A549 (cell line): ENCODE measurements at places on chromosomes 16 and 17.

DNA sequence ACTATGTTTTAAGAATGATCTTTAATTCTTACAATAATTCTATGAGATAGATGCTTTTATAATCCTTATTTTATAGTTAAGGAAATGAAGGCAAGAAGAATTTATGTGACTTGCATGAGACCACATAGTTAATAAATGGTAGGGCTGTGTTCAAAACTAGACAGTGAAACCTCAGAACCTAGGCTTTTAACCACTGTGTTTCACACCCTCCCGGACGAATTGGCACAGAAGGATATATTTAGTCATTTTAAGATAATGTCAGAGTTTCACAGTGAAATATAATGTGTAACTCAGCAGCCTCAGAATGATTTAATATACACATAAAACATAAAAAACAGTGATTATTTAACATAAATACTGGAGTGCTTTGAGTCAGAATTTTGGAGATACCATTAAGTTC is 57.0 kb downstream of the NSRP1 start:
- no peak for DNase-seq

- DNase-seq: no peak
Measured at GRCh38 chr17:51997723-51998122, 160.8 kb downstream of the CA10 start.

- no peak for DNase-seq
Measured at GRCh38 chr17:14398766-14399165, 97.9 kb downstream of the HS3ST3B1 start.

DNA sequence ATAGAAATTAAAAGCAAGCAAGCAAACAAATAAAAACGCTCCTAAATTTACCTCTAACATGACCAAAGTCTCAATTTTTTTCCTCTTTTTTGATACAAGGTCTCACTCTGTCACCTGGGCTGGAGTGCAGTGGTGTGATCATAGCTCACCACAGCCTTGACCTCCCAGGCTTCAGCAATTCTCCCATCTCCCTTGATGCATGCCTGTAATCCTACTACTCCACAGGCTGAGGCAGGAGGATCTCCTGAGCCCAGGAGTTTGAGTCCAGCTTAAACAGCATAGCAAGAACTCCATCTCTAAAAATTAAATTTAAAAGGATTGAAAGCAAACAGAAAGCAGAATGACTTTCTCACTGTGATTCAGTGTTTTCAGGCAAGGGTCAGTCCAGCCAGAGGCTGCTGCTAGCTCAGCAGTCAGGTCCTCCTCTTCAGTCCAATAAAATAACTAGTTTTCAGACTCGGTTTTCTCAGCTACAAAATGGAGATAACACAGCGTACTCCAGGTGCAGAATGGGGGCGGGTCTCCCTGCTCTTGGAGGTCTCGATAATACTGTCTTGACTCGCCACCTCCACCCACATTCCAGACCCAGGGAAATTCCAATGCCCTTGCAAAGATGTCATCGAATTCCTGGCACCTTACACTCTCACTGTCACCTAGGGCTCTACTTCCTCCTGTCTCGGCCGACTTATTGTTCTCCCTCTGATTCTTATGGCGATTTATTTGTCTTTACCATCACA is 20.7 kb upstream of the MRTFB start:
- DNase-seq: peak; percentile 85

DNA sequence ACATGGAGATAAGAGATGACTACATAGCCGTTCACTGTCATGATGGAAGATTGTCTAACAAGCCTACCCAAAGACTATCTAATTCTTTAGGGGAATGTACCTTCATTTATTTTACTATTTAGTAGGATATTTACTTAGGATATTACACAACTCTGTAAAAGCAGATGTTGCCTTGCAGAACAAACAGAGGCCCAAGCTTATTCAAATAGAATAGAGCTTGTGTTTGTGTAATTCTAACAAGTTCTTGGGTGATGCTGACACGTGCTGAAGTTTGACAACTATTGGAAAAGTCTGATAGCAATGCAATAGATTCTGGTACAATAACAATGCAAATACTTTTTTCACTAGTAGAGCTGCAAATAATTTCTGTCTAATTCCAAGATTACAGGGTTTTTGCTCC is 447.6 kb downstream of the TOX3 start:
- DNase-seq: no peak

DNA sequence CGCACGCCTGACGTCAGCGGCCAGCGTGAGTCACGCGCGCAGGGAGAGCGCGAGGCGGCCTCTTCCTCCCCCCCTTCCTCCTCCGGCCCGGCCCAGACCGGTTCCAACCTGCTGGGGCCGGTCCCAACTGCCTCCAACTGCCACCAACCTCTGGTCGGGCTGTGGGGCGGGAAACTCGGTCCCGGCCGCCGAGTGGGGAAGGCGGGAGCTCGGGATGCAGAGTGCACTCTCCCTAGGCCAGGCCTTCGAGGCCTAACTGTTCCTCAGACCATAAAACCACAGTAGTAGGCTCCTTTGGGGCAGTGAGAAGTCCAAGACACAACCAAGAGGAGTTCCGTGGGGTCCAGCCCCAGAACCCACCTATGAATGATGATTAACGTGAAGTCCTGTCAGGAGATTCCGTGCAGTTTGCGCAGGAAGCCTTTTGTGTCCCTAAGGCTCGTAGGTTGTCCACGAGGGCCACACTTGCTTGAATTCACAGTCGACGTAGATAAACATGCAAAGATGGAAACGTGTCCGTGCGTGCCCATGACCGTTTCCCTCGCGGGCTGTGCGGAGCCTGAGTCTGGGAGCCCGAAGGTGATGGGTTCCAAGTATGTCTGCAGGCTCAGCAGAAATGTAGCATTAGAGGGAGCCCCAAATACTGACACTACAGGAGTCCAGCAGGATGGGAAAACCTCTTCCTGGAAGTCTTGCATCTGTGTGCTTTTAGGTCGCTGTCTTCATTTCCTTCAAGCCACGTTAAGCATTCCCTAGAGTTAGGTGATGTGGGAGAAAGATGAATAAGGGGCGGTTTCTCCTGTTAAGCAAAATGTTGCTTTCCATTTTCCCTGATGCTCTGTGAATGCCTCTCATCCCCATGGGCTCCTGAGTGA is 647 bp downstream of the UNK start:
- DNase-seq: peak; percentile 69

GRCh38 chr17:21029036-21029435 is 13.8 kb downstream of the USP22 start:
- DNase-seq: no peak

- no peak for DNase-seq
Measured at GRCh38 chr17:40538936-40539705, 26.2 kb downstream of the CCR7 start.

- no peak for DNase-seq
Measured at GRCh38 chr17:46984341-46984740, 5.3 kb upstream of the RPRML start.

DNA sequence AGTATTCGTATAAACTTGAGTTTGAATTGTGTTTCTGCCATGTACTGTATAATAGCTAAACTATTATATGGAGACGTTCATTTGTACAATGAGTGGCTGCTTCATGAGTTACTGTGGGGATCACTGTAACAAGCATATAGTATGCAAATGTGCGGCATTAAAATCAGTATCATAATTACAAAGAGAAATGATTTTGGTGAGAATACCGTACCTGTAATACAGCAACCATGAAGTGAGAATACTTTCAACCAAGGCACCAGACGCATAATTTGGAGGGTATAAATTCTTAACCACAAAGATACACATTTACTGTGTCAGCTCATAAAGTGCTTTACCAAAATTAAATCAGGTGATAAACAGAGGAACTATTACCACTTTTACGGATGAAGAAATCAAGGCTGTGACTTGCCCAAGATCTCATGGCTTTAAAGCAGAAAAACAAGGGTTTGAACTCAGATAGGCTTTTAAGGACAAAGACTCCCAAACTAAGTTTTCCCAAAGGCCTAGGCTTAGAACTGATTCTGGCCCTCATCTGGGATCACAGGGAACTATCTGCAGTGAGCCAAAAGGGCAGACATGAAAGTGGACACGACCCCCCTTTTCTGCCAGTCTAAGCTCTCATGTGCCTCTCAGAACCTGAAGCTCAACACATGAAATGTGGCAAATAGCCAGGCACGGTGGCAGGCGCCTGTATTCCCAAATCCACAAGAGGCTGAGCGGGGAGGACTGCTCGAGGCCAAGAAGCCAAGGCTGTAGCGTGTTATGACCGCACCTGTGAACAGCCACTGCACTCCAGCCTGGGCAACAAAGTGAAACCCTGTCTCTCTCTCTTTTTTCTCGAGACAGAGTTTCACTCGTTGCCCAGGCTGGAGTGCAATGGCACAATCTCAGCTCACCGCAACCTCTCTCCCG is 6.4 kb downstream of the RPS15A start:
- no peak for DNase-seq

- DNase-seq: no peak
Measured at GRCh38 chr17:60676758-60677307, 818 bp upstream of the BCAS3 start.

DNA sequence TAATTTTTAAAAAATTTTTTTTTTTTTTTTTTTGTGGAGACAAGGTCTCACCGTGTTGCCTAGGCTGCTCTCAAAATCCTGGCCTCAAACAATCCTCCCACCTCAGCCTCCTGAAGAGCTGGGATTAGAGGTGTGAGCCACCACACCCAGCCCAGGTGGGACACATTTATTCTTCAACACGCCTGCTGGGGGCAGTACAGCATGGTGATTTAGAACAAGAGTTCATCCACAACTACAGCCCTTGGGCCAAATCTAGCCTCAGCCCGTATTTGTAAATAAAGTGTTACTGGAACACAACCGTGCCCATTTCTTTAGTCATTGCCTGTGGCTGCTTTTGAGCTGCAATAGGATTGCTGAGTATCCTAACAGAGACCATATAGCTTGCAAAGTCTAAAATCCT is 92.8 kb downstream of the KATNIP start:
- DNase-seq: no peak

GRCh38 chr17:4017377-4017776 is 53.1 kb upstream of the ATP2A3 start:
- DNase-seq: no peak

GRCh38 chr16:67657017-67657608 is 2.9 kb downstream of the ACD start:
- DNase-seq: no peak

- DNase-seq: no peak
Measured at GRCh38 chr16:1942047-1942809, 771 bp downstream of the MSRB1 start.

DNA sequence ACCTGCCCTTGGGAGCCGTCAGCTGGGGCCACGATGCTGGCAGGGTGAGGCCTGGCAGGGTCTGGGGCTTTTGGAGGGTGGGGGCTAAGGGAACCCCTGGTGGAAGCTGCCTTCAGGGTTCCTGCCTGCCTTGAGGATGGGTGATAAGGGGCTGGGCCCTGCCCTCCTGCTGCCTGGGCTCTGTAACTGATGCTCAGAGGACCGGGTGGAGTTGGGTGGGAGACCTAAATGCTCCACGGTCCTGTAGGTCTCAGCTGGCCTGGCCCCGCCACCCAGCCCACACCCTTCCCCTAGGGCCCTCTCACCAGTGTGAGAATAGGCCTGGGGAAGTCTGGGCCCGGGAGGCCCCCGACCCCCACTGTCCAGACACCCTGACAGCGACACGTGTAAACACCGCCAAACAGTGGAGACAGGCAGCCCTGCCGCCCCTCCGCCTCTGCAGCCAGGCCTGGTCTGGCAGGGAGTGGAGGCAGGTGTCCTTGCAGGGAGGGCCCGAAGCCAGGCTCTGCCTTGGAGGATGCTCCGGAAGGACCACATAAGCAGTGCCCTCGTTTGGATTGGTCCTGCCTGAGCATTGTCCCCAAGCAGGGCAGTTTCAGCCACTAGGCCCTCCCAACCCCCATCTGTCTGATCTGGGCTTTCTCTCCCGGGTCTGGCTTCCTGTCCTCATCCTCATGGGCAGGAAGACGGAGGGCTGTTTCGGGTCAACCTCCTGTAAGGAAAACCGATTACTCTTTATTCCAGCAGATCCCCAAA is 6.5 kb upstream of the BAHCC1 start:
- DNase-seq: no peak

GRCh38 chr16:2042171-2042985 is 5.3 kb downstream of the NTHL1 start:
- peak; percentile 44 for DNase-seq

DNA sequence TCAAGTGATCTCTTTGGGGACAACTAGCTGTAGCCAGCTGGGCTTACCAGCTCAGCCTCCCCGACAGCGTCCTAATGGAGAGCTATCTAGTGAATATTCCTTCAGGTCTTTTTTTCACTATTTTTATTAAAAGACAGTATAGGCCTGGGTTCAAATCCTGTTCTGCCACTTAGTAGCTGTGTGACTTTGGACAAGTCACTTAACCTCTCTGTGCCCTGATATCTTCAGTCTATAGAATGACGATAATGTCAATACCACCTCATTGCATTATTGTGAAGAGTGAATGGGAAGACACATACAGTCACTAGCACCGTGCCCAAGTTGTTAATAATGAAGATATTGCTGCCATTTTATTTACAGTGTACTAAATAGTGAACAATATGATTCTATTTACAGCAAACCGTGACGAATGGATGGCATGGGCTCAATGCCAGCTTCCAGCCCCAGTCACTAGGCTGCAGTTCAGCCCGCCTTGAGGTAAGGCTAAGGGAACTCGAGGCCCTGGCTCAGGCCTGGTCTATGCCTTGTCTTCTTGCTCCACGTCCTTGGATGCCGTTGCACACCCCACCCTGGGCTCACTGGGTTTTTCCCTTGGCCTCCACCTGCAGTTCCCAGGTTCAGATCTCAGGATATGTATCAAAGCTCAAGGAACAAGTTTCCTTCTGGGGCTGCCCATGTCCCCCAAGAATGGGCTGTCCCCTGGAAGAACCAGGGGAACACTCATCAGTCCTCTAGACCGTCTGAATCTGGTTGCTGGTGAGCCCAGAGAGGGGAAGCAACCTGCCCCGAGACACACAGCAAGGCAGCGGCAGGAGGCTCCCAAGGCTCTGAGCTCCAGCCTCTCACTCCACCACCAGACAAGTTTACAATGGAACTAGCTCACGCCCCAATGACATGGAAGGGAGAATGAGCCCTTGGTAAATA is 95.4 kb upstream of the TNRC6C start:
- DNase-seq: no peak

- no peak for DNase-seq
Measured at GRCh38 chr17:17868641-17869522, 32.1 kb upstream of the SREBF1 start.

GRCh38 chr16:77599793-77600415 is 122.4 kb upstream of the NUDT7 start:
- peak; percentile 54 for DNase-seq

DNA sequence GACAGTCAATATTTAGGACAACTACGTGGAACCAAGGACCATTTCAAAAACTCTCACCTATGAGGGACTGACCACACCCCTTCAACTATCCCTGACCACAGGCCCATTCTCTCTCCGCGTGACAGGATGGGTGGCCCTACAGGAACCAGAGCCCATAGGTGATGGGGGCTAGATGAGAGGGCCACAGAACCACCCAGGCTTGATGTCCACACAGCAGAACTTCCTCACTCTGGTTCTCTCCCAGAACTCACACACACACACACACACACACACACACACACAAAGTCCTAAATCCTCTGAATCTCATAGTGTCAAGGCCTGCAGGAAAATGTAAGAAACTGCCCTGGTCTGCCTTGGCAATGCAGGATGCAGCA is 1.5 kb downstream of the ZNF319 start:
- no peak for DNase-seq
